ENCODE measurements at places on chromosomes 6 and 20.

- no peak for DNase-seq
Observed at GRCh38 chr6:167567142-167568033, 242.5 kb downstream of the TTLL2 start.

- no peak for DNase-seq
Observed at GRCh38 chr6:73699676-73700459, 3.9 kb downstream of the CD109 start.

DNA sequence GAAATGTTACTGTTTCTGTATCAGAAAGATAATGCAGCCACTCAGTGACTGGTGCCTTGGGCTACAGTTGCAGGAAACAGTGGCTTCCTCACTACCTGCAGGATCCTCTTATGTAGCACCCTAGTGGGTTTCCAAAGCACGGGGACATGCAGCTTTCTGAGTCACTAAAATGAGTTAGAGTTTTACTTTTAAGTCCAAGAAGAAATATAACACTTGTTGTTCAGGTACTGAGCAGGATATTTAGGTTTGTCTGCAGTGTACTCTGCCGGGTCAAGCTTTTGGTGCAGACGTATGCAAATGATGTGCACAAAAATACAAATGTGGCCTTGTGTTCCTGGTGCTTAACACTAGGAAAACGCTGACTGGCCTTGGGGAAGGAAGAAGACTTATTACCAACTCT lies 22.0 kb downstream of the ACSS1 start:
- DNase-seq, result no peak

- DNase-seq, result no peak
Observed at GRCh38 chr6:154447954-154448353, 62.5 kb downstream of the CNKSR3 start.

- DNase-seq, result no peak
Observed at GRCh38 chr20:50310673-50311051, 120.0 kb downstream of the CEBPB start.

GRCh38 chr6:149897855-149898744 lies at the start of gene RAET1E:
Gene RAET1E (minus strand): TSS chr6:149898113. CDS start chr6:149890901, 7,212 bp downstream.
- no peak for DNase-seq

DNA sequence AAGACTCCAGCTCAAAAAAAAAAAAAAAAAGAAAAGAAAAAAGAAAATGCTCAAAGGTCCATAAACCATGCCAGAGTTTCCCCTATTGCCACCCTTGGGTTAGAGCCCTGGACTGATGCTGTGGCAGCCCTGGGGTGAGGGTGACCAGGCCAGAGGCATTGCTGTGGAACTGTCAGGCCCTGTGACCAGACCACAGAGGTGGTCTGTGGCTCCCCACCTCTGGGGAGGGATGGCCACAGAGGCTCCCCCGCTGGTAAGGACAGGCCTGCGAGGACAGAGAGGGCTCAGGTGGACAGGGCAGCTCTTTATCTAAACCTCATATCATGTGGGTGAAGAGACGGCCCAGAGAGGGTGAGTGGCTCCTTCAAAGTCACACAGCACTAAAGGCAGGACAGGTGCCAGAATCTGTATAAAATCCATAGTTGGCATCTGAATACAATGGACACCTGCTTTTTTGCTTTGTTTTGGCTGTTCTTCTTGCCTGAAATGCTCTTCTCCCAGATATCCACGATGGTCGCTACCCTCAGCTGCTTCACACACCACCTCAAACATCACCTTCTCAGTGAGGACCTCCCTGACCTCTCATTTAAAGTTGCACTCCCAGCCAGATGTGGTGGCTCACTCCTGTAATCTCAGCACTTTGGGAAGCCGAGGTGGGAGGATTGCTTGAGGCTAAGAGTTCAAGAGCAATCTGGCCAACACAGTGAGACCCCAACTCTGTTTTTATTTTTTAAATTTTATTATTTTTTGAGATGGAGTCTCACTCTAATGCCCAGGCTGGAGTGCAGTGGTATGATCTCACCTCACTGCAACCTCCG lies 22.5 kb upstream of the SPDEF start:
- DNase-seq, result no peak

- peak; percentile 19 for DNase-seq
Observed at GRCh38 chr6:111709615-111710398, 104.1 kb upstream of the TRAF3IP2 start.

DNA sequence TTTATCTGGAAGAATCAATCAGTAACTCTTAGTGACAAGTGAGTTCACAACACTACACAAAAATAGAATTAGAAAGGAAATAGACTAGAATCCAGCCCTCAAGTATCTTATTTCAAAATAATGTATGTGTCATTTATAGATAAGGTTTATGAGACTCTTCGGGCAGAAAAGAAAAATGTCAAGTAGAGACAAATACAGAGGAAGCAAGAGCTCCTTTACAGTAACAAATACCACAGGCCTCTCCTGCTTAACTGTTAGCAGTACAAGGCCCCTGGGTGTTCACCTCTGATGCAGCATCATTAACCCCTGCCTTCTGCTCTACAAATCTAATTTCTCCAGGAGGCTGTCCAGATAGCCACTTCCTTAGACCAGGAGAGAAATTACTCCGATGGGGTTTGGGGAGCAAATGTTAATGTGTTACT lies 76.7 kb downstream of the UBE3D start:
- DNase-seq, result no peak

GRCh38 chr20:18255526-18255925 lies 32.8 kb upstream of the ZNF133 start:
- DNase-seq, result no peak

- no peak for DNase-seq
Observed at GRCh38 chr6:169763308-169763707, 11.9 kb downstream of the ERMARD start.

DNA sequence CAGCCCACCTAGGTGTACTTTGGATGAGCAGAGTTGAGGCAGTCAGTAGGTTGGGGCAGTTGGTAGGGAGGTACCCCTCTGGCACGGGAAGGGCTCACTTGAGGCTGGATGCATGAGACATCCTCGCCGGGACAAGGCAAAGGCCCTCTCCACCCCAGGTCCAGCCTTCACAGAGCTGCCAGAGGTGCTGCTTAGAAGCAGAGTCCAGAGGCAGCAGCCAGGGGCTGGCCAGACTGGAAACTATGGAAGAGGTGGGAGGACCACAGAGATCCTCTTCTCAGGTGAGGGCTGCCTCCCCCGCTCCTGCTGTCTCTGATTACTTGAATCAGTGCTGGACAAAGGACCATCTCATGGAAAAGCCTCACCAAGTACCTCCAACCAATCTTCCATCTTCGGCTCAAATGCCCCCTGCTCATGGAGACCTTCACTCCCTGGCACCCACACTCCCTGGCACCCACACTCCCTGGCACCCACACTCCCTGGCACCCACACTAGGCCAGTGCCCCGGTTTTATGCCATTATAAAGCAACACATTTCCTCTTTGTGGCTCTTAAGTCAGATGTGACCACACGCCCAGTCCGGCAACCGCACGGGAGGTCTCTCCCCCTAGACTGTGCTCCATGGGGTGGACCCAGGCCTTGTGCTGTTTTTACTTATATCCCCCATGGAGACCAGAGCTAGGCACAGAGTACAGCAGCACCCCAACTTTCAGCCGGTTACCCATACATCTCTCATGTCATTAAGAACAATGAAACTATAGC lies 100.1 kb downstream of the YTHDF1 start:
- no peak for DNase-seq

DNA sequence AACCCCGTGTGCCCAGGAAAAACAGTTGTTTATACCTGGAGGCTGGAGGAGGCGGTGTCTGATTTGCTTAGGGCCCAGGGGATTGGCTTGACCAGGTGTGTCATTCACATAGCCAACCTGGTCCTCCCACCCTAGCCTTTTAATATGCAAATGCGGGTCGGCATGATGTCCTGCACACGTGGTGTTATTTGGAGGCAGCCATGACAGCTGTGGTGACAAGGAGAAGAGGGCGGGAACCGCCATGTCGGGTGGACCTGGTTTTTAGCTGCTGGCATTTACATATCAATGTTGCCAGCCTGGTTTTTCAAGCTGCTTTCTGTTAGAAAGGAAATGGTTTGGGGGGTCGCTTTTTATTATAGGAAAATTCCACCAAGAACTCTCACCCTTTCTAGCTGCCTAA lies 291.4 kb upstream of the QKI start:
- no peak for DNase-seq

DNA sequence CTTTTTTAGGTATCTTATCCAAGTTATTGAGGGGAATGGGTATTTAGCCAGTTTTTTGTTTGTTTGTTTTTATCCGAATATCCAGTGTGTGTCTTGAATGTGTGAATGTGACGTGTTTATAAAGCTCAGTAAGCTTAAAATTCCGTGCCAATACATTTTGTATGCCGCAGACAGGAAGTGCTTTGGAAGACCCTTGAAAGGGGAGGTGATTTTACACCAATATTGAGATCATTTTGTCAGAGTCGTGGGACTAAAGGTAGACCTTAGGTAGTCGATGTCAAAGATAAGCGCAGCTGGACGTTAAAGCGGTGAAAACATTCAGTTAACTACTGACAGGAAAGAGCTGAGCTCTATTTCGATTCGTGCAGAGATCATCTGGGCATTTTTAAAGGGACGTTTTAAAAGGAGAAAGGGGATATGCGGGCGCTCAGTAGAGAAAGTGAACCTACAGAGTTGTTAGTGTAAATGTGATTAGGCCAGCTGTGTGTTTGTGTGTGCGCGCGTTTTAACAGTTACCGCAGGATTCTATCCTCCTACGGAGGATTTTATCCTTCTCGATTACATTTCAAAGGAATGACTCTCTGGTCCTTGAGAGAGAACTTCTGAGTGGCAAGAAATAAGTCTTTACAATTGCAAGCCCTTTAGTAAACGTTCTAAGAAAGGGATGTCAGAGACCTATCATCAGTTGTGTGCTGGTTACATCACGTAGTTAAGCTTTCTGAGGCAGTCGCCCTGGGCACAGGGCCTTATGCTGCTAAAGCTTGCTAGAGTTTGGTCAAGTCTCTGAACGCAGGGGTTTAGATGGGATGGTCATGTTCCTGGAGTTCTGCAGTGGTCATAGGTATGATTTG lies 625 bp upstream of the ECHDC1 start:
- DNase-seq, result no peak

- no peak for DNase-seq
Observed at GRCh38 chr6:117110146-117110545, 155.2 kb upstream of the VGLL2 start.

GRCh38 chr6:41374618-41375590 lies 39.5 kb downstream of the NCR2 start:
- no peak for DNase-seq

DNA sequence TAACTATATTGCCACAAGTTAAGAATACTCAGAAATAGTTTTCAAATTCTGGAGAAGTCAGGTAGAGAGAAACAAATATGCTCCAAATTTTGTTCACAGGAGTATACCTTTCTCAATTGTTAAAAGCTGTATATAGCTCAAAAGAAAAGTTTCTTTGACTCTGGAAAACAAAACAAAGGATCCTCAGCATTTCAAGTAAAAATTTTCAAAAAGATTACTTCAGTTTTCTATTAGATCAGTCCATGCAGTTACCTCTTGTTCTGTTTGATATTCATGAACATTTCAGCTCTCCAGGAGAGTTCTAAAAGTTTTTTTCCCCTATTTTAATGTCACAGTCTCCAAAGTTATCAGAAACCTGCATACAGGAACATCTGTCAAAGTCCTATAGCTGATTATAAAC lies 30.4 kb upstream of the ENTPD6 start:
- DNase-seq, result no peak

DNA sequence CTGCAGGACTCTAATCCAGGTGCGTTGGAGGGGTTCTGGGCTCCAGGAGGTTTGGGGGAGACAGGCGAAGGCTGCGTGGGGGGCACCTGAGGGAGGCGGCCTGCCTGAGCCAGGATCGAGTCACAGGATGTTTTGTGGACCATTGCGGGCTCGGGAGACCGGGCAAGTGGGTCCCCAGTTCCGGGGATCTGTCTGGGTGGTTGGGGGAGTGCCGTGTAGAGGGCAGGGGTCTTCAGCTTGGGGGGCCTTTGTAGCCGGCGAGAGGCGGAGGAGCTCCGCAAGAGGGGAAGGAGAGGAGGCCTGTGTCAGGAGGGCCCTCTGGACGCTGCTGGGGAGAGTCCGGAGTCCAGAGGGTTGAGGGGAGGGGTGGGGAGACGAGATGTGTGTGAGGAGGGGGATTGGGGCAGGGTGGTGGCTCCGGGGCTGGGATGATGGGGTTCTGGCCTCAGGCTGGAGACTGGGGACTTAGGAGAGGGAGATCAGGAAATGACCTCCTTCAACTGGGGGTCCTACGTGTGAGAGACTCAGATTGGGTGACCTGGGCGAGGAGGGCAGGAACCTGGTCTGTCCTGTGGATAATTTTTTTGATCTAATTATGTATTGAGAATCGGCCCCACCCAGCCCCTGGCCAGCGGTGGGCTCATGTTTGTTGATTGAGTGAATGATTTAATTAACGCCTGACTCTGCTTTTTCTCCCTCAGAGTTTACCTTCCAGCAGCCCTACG lies 505 bp downstream of the SNAI1 start:
- DNase-seq, result no peak

- DNase-seq, result no peak
Observed at GRCh38 chr20:6122111-6122872, 538 bp downstream of the FERMT1 start.

GRCh38 chr6:44131892-44132291 lies 4.5 kb downstream of the TMEM63B start:
- peak; percentile 36 for DNase-seq

DNA sequence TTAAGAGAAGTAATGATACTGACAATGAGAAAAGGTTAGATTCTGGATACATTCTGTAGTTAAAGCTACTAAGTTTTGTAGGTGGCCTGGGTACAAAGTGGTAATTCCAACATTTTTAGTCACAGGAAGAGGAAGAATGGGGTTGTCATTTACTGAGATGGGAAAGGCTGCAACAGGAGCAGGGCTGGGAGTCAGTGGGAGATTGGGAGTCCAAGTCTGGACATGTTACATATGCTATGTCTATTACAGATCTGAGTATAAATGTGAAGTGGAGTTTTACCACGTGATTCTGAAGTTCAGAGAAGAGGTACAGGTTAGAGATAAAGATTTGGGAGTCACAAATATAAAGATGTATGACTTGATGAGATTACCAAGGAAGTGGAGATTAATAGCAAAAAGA lies 116.2 kb downstream of the RWDD2A start:
- DNase-seq, result no peak

- no peak for DNase-seq
Observed at GRCh38 chr20:34531608-34532265, 15.5 kb downstream of the DYNLRB1 start.

DNA sequence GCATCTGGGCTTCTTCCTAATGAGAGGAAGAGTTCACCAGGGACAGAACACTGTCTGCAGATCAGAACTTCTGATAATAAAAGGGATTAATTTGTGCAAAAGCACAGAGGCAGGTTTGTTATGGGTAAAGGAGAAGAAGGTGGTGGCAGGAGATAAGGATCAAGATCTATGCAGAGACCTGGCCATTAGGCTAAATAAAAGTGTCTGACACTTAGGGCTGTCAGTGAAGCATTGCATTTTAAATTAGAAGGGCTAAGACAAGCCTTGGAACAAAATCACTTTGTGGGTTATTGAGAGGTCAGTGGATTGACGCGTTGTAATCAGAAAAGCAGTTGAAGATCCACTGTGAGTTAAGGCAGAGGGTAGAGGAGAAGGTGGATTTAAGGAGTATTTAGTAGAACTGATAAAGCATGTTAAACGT lies 76.8 kb downstream of the MAP3K4 start:
- no peak for DNase-seq

DNA sequence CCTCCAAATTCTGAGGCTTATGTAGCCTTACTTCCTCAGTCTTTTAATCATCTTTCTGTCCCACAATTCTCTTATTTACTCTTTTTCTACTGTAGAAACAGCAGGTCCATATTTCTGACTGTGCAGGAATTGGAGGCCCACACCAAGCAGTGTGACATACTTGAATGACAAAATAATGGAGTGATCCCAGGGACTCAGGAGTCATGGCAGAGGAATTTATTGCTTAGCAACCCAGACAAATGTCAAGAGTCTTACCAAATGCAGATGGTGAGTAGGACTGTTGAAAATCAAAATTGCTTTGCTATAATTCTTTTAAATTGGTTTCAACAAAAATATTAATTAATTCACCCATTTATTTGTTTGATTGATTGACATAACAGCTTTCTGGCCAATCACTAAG lies 59.9 kb downstream of the HTR1B start:
- DNase-seq, result no peak

All from COR-L47 (cell line).